ENCODE measurements at places on chromosomes 1 and 21.

GRCh38 chr1:51859735-51860134, 18.8 kb downstream of the NRDC start:
- no peak for DNase-seq

GRCh38 chr1:205474571-205474970, 18.7 kb upstream of the BLACAT1 start:
- no peak for DNase-seq

DNA sequence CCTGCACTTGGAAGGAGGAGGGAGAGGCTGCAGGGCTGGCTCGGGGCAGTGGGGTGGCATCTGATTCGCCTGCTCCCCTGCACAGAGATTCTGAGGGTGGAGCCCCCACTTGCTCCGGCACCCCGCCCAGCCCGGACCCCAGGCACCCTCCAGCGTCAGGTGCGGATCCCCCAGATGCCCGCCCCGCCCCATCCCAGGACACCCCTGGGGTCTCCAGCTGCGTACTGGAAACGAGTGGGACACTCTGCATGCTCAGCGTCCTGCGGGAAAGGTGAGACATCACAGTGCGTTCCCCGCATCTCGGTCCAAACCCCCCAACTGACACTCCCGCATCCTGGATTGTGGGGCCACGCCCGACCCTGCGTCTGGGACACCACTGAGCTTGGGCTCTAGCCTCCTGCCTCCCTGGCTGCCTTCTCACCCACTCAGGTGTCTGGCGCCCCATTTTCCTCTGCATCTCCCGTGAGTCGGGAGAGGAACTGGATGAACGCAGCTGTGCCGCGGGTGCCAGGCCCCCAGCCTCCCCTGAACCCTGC, 7.9 kb downstream of the ADAMTSL4 start:
- DNase-seq, result no peak

GRCh38 chr1:248111157-248111556, 16.2 kb downstream of the OR2L13 start:
- no peak for DNase-seq

- no peak for DNase-seq
Measured at GRCh38 chr1:184272175-184272866, 114.5 kb upstream of the C1orf21 start.

- no peak for DNase-seq
Measured at GRCh38 chr1:184801503-184801902, 46.8 kb upstream of the EDEM3 start.

Measured in SIG-M5 (cell line).